ENCODE measurements at places on chromosomes 16 and 17.

DNA sequence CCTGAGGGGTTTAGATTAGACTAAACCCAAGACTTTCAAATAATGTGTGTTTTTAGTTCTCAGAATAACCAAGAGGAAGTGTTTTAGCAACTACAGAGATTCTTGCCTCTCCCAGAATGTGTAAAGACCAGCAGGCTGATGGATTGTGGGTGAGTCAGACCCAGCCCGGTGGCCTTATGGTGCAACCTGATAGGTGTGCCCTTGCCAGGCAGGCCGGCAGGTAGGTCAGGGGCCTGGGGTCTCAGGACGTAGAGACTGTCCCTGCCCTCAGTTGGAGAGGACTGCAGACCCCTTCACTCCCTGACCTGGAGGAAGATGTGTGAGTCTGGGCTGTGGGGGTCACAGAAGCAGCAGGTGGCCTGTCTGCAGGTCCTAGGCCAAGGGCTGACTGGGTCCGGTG lies 47.2 kb upstream of the ACSF3 start:
- no peak for DNase-seq

DNA sequence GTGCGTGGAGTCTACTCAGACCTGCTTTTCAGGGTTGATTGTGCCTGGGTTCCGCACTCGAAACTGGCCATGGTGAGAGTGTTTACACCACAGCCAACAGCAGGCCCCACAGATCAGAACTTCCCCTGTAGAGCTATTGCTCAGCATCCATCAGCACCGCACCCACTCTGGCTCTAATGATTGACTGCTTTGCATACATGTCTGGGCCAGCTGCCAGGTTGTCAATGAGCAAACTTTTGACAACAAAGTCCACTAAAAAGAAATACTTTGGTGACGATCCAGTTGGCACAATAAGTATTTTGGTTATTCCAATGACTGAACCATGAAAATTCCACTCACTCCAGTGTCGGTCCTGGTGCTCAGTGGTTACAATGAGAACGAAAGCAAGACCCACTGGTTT lies 190.7 kb downstream of the FOXL1 start:
- DNase-seq, result no peak

DNA sequence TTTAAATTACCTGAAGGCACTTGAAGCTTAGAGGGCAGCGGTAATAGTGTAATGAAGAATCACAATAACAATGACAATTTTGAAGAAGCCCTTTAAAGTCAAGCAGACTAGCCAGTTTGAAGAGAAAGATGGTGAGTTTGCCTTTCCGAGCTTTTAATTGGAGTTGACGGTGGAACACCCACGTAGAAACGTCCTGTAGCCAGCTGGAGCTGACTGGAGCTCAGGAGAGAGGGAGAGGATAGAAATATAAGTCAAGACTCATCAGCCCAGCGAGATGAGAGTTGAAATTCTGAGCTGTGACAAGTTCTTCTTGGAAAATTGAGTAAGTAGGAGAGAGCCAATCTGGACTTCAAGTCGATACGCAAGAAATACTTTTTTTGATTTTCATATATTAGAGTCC lies 91.7 kb upstream of the CACNG3 start:
- DNase-seq, result no peak

DNA sequence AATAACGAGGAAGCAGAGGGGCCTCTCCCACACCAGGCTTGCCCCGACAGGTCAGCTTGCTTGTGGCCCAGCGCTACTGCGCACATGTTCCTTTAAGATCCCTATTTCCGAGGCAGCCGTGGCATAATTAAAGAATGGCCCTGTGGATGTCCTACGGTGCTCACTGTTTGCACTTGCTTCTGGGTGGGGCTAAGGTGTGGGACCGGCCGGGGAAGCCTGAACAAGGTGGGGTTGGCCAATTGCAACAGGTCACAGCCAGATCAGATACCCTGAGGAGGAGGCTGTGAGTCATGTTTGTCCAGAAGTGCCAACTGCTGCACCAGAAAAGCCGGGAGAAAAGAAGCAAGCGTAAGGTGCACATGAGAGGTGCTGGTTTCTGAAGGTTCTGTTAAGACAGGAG lies 158.5 kb upstream of the CACNG5 start:
- DNase-seq, result no peak

DNA sequence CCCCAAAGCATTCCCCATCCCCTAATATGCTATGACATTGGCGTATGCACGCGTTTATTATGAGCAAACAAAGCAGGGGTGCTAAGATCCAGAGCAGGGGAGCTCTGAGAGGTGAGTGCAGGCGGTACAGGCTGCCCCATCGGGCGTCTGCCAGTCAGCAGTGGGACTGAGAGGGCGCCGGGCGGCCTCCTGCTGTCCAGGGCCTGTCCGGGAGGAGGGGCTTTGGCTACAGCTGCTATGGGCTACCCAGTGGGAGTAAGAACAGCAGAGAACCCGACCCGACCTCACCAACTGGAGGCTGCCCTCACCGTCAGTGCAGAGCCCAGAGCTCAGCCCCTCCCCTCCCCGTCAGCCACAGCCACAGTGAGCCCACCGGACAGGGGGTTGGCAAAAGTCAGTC lies 18.5 kb upstream of the AATK start:
- DNase-seq, result no peak
